ENCODE measurements at places on chromosomes 6 and 20. TPM values are rescaled to one million over a fixed set of nuclear protein-coding genes. Genes with fewer than 3 reads are reported as not detected.

GRCh38 chr20:7226156-7226555 lies 458.7 kb downstream of the BMP2 start:
- DNase-seq = no peak

GRCh38 chr6:86476311-86476710 lies 461.0 kb upstream of the HTR1E start:
- no peak for DNase-seq

GRCh38 chr6:169654598-169655391 lies 47.0 kb downstream of the WDR27 start:
- DNase-seq = peak; percentile 89

DNA sequence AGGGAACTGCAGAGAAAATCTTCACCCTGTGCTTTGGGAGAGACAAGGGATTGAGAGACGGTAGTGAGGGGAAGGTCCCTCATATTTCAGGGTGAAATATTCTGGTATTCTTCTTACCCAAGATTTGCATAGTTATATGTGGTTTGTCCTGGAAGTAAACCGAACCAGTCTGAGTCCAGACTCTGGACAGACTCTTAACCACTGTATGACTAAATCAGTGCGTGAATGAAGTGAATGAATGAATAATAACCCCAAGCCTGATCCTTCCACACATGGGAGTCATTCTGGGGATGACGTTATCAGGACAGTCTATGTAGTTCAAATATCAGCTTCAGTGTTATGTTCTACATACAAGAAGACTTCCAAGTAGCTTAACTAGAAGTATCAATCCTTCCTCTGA lies 690.7 kb downstream of the KIF16B start:
- no peak for DNase-seq

Gene JARID2
- 31.2 TPM for total RNA-seq

GRCh38 chr20:17571153-17571527 lies 1.3 kb downstream of the DSTN start:
- no peak for DNase-seq

GRCh38 chr20:34437330-34437986 lies 74.4 kb downstream of the ITCH start:
- no peak for DNase-seq

Measured in CD8-positive, alpha-beta T cell (primary cell).